H4 (cell line): ENCODE measurements at places on chromosomes 6 and 20.

- no peak for DNase-seq
Measured at GRCh38 chr6:158772851-158773371, 46.3 kb downstream of the EZR start.

GRCh38 chr20:2289475-2289874 lies 6.3 kb upstream of the TGM3 start:
- no peak for DNase-seq

DNA sequence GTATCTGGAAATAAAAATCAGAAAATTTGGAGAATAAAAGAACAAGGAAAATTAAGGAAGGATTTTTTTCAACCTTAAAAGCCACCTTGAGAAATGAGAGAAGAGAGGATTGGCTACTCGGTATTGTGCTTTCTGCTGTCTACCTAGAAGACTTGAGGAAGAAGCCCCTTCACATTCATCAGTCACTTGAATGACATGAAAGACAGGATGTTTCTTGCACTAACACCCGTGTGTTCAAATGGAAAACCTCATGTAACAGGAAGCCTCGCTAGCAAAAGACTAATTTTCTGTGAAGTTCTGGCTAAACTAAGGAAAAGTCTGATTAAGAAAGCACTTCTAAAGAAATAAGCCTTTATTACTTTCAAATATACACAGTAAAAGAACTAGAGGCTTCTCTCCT lies 69.9 kb downstream of the OLIG3 start:
- DNase-seq = no peak

GRCh38 chr20:37931153-37931922 lies 28.4 kb downstream of the VSTM2L start:
- no peak for DNase-seq

- no peak for DNase-seq
Measured at GRCh38 chr6:144632266-144632665, 347.1 kb downstream of the UTRN start.

DNA sequence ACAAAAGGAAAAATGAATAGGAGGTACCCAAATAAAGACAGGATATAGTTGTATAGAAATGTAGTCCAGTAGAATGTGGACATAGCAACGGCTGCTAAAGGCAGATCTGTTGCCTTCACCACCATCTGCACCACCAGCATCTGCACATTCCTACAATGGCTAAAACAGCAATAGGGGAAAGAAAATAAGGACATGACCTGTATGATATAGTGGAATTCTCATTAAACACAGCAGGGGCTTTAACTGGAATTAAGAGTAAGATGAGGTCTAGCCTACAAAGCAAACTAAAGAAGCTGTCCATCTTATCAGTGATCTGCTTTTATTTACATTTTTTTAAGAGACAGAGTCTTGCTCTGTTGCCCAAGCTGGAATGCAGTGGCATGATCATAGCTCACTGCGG lies 26.8 kb upstream of the SCAF8 start:
- DNase-seq = no peak

DNA sequence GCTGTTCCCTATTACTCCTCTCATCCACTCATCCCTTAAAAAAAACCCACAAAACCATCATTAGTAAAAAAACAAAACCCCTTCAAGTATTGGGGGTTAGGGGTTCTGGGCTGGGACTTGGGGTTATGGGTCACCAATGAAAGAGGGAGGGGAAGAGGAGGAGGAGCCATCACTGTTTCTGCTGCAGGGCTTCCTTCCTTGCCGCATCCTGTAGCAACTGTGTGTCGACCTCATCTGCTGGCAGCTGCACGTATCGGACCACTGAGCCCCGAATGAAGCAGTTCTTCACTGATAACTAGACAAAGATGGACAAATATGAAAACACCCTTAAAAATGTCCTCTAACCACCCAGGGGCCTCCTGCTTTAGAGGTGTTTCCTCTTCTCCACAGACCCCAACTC lies 2.0 kb upstream of the VARS1 start:
- DNase-seq = no peak
